Dorsolateral prefrontal cortex (tissue), 122 donors: ENCODE measurements at places on chromosomes 4 and X. TPM values are rescaled to one million over a fixed set of nuclear protein-coding genes. Genes with fewer than 3 reads are reported as not detected.

GRCh38 chrX:29666366-29666765, 549.0 kb upstream of the MAGEB2 start:
- DNase-seq = no peak

DNA sequence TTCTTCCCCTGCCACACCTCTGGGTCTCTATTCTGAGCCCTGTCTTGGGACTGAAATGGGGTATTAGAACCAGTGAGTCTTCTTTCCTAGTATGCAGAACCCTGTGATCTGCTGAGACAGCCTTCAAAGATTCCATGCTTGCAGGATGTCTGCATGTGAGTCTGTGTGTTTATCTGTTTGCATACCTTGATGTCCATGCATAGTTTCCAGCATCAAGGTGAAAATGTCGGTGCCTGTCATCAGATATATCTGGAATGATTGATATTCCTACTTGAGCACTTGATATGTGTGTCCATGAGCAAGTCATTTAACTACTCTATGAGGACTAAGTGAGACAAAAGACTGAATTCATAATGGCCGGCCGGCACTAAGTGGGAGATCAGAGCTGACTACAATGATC, 117.0 kb upstream of the HS3ST1 start:
- DNase-seq = no peak

GRCh38 chrX:68834371-68835103, 5.7 kb downstream of the EFNB1 start:
- DNase-seq = no peak

- no peak for DNase-seq
These were observed 9.8 kb upstream of the HMGB2 start for GRCh38 chr4:173343832-173344397.

DNA sequence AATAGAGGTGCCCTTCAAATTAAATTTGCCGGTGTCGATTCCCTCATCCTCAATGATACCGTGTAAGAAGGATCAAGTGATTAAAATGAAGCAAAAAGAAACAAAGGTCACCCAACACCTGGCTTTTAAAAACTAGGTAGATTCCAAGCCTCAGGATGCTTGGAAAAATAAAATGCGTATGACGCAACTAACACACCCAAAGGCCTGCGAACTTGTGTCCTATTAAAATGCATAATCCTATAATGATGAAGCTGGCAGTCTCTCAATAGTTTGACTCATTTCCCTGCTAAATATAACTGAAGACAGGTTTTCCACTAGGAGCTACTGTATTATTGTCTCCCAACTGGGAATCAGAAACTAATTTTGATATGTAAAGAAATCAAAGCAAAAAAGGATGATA, 263.2 kb downstream of the DHX15 start:
- DNase-seq = no peak

GRCh38 chr4:25123236-25123635, 37.0 kb downstream of the SEPSECS start:
- no peak for DNase-seq

DNA sequence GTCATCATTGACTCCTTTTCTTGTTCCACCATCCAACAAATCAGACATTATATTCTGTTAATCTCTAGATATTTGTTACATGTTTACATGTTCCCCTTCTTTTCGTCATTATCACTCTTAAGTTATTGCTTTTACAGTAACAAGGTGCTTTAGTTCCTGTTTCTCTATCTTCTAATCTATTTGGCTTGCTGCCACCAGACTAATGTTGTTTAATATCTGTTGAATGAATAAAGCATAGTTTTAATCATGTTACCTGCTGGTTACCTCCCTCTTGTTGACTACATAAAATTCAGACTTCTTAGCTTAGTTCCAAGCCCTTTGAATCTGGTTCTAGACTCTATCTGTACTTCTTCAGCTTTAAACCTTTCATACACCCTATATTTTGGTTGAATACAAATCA, 129.8 kb upstream of the TRIM2 start:
- DNase-seq = no peak

DNA sequence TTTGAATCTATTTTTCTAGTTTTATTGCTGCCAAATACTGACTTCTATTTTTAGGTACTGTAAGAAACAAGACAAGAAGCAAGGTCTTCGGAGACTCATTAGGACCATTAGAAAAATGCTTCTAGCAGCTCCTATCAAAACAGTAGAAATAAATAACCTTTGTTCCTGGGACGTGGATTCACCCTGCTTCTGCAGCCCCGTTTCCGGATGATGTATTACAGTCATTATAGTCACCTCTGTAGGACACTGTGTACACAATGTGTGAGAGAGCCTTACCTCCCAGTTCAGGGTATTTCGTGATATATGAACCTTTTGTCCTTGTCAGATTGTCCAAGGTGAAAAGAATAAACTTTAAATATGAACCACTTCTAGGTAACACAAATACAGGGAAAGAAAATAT, 484.0 kb upstream of the TECRL start:
- DNase-seq = no peak

LRPAP1 gene
- total RNA-seq = 183 TPM

OTC gene
- total RNA-seq = not detected
